ENCODE measurements at places on chromosomes 3 and 15.

GRCh38 chr15:42349186-42349585 lies 10.1 kb upstream of the CAPN3 start:
- DNase-seq, result peak; percentile 24

DNA sequence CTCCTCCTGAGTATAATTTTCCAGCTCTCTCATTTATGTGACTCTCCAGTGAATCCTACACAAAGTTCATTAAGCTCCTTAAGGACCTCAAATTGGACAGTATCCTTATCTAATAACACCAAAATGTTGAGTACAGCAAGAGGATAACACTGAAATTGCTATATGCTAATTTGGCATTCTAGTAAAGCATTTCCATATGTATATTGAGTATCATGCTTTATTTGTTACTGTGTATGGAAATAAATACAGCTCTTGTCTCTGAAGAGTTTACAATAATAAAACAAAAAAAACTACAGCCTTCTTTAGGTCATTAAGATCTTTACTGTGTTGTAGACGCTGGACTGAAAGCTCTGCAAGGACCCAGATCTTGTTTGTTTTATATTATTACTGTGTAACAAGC lies 1341.3 kb downstream of the ROBO1 start:
- no peak for DNase-seq

GRCh38 chr3:70242297-70242882 lies 70.0 kb downstream of the MDFIC2 start:
- DNase-seq, result no peak

DNA sequence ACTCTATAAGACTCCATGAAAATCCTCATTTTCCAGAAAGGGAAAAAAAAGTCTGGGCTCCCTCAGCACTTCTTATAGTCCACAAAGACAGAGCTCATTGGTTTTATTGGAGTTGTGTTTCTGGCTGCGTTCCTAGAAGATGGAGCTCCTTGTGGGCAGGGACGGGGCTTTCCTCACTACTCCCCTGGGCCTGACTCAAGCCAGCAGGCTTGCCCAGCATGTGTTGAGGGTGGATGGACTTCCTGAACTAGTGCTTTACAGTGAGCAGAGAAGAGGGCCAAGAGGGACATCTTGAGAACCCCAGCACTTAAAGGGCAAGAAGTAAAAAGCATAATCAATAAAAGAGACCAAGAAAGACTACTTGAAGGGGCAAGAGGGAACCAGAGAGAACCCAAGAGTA lies 43.2 kb upstream of the EPHB1 start:
- DNase-seq, result no peak

DNA sequence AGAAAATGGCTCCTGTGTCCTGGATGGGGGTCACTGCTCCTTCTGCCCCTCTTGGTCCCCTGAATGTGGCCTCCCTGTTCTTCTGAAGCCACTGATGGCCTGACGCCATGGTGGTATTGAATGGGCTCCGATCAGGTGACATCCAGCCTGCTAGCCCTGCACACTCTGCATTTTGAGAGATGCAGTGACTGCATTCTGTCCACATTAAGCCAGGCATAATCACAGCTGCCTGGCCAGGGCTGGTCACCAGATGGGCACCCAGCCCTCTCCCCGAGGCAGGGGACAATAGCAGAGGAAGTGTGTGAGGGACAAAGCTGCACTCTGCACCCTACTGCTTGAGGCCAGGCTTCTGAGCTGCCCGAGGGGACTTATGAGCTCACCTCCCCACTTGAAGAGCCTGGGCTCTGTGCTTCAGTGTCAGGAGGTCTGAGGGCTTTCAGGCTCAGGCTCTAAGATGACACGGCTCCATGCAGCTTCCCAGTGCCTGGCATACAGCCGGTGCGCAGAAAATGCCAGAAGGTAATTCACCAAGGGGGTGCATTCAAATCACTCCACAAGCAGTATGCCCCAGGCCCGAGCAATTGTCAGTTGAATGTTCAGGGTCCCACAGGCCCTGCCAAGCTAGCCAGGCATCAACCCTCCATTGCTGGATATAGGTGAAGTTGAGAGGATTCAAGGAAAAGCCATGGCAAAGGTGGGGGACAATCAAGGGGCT lies 56.8 kb downstream of the WNT7A start:
- no peak for DNase-seq

- no peak for DNase-seq
Measured at GRCh38 chr3:45098310-45098709, 47.9 kb downstream of the CDCP1 start.

- no peak for DNase-seq
Measured at GRCh38 chr3:90241481-90241880, 1134.1 kb downstream of the EPHA3 start.

DNA sequence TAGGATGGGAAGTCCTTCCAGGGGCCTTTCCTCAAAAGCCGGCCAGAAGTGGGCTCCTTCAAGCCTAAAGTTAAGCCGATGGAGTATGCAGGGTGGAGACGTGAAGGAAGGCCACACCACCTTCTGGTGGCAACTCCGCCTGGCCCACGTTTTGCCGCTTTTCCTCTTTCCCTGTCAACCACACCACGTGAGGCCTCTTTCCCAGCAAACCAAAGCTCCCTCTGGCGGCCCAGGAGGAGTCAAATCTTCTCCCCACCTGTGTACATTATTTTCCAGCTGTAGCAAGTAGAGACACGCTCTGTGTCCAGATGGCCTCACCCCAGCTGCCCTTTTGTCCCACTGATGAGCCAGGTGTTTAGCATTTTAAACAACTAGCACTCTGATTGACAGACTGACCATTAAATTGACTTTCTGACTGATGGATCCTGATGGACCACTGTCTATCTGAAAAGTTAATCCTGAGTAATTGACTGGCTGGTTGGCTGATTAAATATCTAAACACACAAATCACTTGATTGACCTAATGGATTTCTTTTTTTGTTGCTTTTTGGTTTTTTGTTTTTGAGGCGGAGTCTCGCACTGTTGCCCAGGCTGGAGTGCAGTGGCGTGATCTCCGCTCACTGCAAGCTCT lies 59.6 kb upstream of the ZBTB38 start:
- DNase-seq, result no peak

DNA sequence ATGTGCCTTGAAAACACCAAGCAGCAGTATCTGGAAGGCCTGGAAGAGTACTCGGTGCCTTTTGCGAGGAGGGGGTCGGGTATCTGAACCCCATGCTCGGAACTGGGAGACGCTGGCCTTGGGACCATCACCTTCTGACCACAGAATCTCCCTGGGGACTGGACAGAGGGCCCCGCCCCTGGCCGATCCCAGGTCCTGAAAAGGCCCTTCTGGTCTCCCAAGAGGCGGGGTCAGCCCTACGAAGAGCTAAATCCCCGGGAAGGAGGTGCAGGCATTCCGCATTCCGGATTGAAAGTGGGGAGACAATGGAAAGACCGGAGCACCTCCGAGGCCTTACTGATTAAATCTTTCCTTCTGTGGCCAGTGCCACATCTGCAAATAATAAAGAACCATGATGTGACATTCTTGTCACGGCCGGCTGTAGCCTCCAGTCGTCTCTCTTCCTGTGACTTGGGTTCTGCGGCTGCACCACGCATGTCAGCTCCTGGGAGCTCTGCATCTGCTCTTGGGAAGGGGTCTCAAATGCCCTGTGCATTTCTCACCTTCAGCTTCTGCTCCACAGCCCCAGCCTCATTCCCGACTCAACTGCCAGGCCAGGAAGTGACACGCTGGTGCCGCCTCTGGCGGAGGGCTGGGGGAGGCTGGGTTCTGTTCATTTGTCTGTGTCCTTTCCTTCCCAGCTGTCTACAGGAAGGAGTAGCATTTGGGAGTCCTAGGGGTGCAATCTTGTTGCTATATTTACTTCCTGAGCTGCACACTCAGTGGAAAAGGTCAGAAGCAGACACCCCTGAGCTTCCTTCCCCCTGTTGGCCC lies 173.5 kb downstream of the KLF13 start:
- no peak for DNase-seq

DNA sequence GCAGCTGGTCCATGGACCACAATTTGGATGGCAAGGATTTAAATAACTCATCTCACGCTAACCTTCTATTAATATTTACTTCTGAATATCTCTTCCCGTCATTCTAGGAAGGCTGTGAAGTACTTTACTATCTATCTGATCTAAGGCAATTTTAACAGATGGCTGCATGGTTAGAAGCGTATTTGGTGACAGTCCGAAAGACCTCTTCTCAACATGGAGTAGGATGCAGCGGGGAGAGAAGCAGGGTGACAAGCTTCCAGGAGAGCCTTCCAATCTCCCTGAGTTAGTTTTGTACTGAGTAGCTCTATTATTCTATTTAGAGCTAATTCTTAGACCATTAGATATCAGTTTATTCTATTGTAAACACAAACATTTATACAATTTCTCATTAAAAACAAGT lies 309.4 kb downstream of the PLCL2 start:
- DNase-seq, result no peak

DNA sequence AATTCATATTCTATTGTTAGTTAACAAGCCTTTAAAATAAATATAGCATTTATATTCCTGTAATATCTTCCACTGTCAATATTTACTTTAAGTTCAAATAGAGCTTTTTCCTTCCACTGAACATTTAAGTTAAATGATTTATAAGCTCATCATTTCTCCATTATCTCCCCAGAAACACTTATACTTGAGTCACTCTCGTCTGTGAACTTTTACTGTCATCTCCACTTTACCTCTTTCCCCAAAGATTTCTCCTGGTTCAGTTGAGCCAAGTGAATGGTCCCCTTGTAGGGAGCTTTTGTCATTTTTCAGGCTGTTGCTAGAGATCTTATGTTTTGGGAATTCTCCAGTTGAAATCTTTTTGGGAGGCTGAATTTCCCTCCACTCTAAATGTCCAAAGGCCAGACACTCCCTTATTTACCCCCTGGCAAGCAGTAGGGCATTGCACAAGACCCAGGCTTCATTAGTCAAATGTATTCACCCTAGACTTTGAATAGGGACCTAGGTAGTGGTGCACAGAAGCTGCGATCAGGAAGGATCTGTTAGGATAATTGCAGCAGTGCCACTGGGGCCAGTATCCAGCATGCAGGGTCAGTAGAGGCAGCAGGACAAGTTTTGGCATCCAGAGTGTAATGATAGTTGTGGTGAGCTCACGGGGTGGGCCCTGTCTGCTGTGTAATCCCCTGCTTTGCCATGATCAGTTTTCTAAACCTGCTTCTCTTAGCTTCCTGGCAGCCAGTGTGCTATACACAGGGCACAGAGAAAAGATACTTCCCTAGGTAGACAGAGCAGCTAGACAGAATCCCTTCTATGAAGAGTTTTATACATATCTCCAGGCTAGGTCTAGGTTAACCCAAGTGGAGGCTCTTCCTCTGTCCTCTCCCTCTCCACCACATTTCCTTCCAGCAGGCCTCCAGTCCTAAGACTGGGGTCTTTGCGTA lies 356.5 kb upstream of the SLCO3A1 start:
- DNase-seq, result no peak

- no peak for DNase-seq
Measured at GRCh38 chr3:77467702-77468625, 428.1 kb downstream of the ROBO2 start.

- no peak for DNase-seq
Measured at GRCh38 chr3:178475062-178475461, 61.2 kb upstream of the KCNMB2 start.
